Epithelial cell of prostate (primary cell): ENCODE measurements at places on chromosomes 5 and 9.

DNA sequence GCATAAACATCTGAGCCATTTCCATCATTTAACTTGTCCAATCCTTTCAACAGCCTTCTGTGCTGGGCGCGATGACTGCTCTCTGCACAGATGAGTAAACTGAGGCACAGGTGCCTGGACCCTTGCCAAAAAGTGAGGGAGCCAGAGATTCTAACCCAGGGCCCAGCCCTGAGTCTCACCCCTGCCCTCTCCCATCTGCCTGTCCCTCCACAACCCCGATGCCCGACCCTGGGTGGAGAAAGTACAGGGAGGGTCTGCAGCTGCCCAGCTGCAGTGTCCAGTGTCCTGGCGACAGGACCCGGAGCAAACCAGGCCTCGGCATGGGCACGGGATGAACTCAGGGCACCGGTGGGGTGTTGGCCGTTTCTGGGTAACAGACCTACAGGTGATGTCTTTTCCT is 39.6 kb upstream of the CLPTM1L start:
- no peak for DNase-seq

DNA sequence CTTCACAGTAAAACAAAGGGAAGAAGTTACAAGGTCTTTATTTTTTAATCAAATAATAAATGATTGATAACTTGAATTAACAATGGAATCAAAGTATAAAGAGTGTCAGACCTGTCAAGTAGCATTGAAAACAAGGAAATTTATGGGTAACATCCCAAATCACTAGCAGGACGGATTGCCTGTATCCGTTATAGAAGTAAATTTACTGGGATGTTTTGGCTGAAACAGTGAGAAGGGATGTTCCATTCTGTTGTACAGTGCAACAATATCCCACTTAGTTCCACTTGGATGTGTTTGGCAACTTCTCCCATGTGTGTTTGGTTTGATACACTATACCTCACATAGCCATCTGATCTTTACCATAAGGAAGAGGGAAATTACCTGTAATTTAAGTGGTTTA is 421.0 kb upstream of the CHD1 start:
- DNase-seq, result no peak

DNA sequence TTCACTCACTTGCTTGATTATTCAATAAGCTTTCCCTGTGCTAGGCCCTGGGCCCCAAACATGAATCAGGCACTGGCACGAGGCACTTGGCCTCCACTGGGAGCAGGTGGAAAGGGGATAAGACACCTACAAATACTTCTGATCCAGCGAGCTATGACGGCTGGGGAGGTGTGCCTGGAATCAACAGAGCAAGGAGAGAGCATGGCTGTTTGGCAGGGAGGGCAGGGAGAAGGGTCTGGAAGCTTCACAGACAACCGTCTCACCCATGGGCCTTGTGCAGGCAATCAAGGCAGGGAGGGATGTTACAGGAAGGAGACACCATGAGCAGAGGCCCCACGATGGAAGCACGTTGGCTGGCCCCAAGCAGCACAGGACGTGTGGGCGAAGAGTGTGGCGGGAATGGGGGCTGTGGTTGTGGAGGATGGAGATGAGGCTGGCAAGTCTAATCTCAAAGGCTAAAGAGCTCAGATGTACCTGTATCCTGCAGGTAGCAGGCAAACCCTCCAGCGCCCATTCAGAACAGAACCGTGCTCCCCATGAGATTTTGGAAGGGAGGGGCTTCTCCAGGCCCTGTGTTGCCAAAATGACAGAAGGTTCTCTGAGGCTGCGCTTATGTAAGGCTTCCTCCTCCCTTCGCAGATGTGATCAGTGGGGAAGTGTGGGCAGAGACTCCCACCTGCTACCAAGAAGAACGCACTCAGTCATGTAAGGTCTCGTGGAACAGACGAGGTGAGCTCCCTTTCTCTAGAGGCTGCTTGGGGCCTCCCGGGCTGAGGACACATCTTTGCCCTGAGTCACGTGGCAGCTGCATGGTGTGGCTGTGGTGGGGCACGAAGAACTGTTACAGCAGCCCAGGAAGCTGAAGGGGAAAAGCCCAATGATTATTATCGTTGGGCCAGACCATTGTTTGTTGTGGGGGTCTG is 189.7 kb downstream of the DAB2IP start:
- DNase-seq, result no peak

- no peak for DNase-seq
These were observed 3.6 kb upstream of the SPATA31E1 start for GRCh38 chr9:87878989-87879511.

DNA sequence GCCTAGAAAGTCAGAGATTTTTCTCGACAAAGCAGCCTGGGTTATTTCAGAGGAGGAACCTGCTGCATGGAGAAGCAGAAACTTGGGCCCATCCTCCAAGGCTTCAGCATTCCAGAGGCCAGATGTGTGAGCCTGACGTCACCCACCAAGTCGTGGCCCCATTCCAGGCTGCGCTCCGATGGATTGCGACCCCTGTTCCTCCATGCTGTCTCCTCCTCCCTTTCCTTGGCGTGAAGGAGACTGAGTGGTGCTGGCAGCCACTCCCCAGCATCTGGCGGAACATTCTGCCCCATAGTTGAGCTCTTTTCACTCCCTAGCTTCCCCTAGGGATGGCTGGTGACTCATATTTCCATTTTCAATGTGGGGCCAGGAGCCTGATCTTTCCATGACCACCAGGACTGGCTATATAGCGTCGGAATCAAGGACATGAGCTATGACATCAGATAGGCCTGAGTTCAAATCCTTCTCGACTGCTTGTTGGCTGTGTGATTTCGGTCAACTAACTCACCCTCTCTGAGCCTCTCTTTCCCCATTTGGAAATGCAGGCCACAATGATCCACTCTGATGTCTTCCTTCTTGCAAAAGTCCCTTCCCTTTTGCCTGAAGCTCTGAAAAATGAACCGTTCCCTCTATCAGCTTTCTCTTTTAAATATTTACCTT is 24.5 kb upstream of the DUSP1 start:
- DNase-seq, result no peak

- DNase-seq, result peak; percentile 45
These were observed 10.6 kb upstream of the PARP8 start for GRCh38 chr5:50655810-50656205.

GRCh38 chr5:10288592-10289219 is 19.0 kb downstream of the CMBL start:
- no peak for DNase-seq

GRCh38 chr5:119187776-119188529 is 117.1 kb downstream of the DMXL1 start:
- no peak for DNase-seq

GRCh38 chr5:28301712-28302111 is 1263.3 kb upstream of the CDH9 start:
- peak; percentile 41 for DNase-seq

DNA sequence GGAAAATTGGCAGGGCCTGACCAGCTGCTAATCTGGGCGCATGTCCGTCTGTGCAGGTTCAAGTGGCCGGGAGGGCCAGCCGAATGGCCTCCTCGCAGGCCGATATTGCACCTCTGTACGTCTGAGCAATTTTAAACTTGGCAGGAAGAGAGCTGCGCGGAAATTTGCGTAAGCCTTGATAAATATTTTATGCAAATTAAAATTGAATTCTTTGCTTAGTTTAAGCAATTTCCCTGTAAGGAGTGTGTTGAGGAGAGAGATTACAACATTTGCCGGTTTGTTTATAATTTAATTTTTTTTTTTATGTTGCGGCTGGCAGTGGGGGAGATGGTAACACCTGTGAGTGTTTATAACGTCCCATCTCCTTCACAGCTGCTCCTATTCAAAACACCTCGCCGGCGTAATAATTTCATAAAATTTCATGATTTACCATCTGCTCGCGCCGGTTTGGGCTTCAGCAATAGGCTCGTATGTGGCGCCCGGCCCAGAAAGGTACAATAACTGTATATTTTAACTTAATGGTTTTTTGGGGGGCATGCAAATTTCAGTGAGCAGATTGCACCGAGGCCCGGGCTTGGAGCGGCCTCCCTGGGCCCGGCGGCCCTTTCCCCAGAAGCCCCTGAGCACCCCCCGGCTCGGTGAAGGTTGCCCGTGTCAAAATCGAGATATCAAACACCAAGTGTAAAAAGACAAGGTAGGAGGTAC is 269.4 kb upstream of the MVB12B start:
- no peak for DNase-seq

DNA sequence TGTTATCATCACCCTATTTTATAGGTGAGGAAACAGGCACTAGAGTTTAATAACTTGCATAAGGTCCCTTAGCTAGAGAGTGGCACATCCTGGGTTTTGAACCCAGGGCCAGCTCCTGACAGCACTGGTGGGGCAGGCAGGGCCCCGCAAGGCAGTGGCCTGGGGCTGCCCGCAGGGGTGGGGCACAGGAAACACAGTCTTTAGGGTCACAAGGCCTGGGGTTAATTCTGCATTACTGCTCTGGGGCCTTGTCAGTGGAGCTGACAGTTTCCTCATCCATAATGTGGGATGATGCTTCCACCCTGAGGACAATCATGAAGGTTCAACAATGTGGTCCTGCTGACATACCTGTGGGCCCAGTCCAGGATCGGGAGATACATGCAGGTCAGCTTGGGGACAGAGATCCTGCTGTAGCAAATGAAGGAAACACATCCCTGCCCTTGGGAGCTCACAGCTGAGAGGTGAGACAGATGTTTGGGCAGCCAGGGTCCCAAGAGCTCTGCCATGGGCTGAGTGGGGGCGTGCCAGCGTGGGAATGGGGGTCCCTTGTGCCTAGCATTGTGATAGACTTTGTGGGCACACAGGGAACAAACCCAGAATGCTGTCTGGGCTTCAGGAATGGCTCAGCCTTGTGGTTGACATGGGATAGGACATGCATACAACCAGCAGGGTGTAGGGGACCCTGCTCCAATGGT is 14.7 kb downstream of the FGF18 start:
- no peak for DNase-seq

DNA sequence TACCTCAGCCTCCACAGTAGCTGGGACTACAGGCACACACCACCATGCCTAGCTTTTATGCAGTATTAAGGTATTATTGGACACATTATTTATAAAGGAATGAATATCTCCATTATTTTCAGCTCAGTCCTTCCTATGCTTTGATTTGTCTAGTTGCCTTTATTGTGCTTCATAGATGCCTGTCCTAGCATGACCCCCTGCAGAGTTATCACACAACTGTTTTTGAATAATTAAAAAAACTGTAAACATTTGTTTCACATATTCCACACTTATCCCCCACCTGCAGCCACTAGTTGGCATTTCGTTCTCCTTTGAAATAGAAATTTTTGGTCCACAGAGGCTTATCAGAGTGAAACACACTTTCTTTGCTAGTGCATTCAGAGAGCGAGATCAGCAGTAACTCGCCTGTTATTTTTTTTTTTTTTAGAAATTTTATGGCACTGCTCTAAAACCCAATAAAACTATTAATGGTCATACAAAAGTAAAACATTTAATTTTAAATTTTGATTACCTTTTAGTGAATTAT is 151.8 kb upstream of the RASA1 start:
- DNase-seq, result no peak

DNA sequence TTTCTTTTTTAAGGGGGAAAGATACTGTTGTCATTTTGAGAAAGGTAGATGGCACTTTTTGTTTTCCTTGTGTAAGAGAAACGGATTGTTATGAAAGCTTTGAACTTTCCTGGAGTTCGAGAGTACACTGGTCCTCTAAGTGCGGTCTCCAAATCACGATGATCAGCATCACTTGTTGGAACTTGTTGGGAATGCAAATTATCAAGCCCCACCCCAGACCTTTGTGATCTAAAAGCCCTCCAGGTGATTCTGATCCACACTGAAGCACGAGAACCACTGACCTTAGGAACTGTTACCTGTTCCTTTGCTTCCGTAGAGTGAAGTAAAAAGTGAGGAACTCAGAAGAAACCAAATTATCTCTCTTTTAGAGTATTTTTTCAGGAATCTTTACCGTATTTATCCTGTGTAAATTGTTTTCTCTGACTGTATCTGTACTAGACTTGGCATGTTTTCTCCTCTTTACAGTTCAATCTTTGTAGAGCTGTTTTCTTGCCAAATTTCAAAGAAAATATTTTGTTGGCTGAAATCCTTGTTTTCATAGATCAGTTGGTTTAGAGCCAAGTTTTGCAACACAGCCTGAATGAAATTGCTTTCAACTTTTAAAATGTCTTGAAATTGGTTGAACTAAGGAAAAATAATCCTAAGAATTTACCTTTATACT is 4.0 kb downstream of the MAT2B start:
- DNase-seq, result peak; percentile 78

GRCh38 chr9:20002011-20002410 is 213.2 kb upstream of the SLC24A2 start:
- no peak for DNase-seq

GRCh38 chr9:7756088-7756487 is 43.5 kb downstream of the DMAC1 start:
- DNase-seq, result peak; percentile 44

- no peak for DNase-seq
These were observed 35.4 kb downstream of the ADAMTS2 start for GRCh38 chr5:179309751-179310320.

DNA sequence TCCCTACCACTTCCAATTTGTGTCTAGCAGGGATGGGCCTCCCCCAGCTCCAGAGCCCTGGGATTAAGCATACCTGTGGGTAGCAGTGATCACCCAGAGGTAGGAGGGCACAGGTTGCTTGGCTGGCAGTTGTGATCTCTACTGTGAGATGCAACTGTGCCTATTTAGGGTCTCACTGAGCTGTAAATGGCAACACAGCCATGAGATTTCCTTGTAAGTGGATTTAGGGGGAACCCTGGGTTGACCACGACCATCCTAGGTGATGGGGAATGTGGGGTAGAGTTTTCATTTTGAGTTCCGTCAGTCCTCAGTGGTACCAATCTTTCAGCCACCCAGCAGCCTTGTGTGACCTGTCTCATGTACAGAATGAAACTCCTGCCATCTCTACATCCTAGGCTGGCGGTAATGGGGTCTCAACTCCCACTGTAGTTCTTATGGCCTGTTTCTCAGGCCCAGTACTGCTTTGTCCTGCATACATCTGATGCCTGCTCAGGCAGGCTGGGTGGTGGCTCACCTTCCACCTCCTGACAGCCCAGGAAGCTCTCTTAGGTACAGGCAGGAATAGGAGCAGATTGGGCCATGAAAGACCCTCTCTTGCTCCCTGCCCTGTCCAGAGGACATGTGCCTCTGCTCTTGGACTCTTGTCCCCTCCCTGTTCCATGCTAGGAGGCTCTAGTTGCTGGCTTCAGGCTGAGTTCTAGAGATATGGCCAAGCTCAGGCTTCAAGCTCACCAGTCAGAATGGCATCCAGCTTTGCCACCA is 8.1 kb downstream of the HNRNPAB start:
- DNase-seq, result no peak

- no peak for DNase-seq
These were observed 56.1 kb downstream of the EBF1 start for GRCh38 chr5:159043590-159043989.

DNA sequence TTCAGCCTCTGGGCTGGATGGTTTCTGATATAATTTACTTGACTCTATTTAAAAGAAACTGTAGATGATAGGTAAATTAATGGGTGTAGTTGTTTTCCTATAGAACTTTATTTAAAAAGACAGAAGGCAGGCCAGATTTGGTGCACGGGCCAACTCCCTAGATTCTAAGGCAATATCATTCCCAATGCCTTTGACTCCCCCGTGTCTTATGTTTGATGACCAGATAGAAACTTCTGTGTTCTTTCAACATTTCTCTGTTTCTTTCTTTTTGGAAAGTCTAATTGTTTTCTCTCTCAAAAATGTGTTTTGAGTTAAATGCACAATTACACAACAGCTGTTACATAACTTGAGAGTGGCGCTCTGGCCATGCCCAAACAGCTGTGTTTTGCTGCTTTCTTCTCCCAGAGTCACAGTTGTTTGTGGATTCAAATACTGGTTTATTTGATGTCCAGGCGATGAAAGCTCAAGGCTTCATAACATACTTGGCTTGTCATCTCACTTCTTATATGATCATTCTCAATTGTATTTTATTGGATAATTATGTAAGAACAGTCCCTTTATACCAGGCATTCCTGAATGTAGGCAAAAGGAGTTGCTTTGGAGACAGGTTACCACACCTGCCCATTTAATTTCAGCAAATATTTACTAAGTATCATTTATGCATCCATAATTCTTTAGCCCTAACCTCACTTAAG is 1.7 kb upstream of the ALDH1A1 start:
- no peak for DNase-seq
